ENCODE measurements at places on chromosomes 3 and 15.

GRCh38 chr15:39052323-39052705, 487.7 kb upstream of the RASGRP1 start:
- DNase-seq: no peak

DNA sequence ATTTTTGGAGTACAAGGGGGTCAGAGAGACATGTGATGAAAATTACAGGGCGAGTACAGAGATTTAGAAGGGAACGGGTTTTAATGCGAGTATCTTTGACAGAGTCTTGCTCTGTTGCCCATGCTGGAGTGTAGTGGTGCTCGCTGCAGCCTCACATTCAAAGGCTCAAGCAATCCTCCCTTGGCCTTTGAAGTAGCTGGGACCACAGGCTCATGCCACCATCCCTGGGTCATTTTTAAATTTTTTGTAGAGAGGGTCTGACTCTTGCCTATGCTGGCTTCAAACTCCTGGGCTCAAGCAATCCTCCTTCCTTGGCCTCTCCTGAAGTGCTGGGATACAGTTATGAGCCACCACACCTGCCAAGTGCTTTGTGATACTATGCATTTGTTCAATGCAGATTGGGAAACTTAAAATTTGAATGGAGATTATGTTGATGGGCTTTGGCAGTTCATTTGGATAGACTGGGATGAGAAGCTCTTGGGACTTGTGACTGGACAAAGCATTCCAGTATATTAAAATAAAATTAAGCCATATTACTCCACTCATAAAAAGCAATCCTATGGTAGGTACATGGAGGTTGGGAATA, 4.0 kb upstream of the LMLN start:
- no peak for DNase-seq

DNA sequence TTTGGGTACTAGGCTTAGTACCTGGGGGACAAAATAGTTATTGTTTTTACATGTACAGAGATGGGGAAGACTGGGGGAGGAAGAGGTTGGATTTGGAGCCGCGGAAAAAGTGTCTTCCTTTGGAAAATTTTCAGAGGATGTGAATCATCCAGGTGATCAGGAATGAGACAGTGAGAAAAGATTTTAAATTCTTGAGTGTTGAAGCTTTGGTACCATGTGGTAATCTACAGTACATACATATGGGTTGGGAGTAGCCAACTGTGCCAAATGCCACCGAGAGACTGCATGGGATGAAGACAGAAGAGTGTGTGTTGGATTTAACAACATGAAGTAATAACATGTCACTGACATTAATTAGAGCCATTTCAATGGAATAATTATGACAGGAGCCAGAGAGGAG, 1238.2 kb downstream of the ROBO1 start:
- DNase-seq: no peak

DNA sequence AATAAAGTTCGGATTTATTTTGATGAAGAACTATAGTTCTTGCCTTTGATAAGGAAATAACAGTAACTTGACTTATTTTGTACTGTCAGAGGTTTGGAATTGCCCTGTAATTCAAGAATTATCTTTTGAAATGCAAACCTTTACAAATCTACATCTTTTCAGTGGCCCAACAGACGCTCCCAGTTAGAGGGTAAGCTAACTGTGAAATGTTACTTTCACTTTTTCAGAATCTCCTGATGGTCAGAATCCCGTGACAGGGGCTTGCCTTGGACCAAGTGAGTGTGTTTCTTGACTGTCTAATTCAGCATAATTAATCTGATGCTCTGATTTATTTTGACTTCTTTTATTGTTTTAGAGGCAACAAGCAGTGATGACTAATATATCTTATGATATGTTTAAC, 262.5 kb downstream of the PLOD2 start:
- DNase-seq: no peak

- no peak for DNase-seq
These were observed 69.4 kb downstream of the OSBPL10 start for GRCh38 chr3:31911643-31912042.

GRCh38 chr15:58329781-58330671, 101.8 kb upstream of the LIPC start:
- no peak for DNase-seq

- DNase-seq: no peak
These were observed 98.6 kb downstream of the RPL39L start for GRCh38 chr3:187040516-187041361.

DNA sequence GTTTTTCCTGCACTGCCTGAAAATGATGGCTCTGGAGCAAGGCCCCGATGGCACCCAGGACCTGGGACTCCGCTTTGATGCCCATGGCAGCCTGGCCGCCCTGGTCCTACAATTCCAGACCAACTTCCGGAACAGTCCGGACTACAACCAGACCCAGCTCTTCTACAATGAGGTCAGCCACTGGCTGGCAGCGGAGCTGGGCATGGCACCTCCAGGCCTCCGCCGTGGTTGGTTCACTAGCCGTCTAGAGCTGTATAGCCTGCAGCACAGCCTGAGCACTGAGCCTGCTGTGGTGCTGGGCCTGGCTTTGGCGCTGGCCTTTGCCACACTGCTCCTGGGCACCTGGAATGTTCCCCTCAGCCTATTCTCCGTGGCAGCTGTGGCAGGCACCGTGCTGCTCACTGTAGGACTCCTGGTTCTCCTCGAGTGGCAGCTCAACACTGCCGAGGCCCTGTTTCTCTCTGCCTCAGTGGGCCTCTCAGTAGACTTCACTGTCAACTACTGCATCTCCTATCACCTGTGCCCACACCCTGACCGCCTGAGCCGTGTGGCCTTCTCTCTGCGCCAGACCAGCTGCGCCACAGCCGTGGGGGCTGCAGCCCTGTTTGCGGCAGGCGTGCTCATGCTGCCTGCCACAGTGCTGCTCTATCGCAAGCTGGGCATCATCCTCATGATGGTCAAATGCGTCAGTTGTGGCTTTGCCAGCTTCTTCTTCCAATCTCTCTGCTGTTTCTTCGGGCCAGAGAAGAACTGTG, 10.9 kb downstream of the DISP2 start:
- no peak for DNase-seq

- no peak for DNase-seq
These were observed 12.8 kb upstream of the TMOD3 start for GRCh38 chr15:51816611-51817010.

GRCh38 chr15:63331456-63331855, 50.2 kb downstream of the CA12 start:
- no peak for DNase-seq

- peak; percentile 48 for DNase-seq
These were observed 160.7 kb downstream of the SQOR start for GRCh38 chr15:45795440-45796069.

DNA sequence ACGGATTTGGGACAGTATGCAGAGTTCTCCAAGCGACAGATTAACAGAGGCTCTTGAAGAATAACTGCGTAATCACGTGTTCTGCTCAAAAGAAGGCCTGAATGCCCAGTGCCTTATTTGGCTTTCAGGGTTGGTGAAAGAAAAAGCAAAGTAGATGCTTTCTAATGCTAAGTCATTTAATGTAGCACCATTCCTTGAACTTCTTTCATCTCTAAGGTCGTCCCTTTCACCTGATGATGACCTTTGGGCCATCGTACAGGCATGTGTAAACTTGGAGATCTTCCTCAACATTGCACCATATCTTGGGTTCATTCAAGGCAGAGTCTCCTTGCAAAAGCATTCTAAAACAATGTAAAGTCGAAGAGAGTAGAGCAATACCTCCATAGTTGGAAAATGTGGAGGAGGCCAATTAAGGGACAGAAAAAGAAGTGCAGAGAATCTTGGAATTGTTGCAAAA, 48.9 kb downstream of the TMEM44 start:
- no peak for DNase-seq

- DNase-seq: no peak
These were observed 544.6 kb upstream of the LMCD1 start for GRCh38 chr3:7957024-7957423.

DNA sequence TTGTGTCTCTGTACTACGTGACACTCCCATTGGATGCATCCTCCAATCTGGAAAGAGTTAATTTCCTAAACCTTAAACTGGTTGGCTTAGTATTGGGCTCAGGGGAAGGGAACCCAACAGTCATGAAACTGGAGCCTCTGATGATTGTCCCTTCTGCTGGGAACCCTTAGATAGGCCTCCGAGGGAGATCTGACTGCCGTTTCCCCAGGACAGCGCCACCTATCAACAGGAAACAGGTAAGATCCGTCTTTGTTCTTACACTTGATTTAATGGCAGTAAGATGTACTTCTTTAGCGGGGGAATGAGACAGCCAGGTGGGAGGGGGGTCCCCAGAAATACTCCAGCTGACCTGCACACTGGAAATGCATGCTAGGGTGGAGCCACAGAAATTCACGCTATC, 1749.6 kb downstream of the SI start:
- DNase-seq: no peak

DNA sequence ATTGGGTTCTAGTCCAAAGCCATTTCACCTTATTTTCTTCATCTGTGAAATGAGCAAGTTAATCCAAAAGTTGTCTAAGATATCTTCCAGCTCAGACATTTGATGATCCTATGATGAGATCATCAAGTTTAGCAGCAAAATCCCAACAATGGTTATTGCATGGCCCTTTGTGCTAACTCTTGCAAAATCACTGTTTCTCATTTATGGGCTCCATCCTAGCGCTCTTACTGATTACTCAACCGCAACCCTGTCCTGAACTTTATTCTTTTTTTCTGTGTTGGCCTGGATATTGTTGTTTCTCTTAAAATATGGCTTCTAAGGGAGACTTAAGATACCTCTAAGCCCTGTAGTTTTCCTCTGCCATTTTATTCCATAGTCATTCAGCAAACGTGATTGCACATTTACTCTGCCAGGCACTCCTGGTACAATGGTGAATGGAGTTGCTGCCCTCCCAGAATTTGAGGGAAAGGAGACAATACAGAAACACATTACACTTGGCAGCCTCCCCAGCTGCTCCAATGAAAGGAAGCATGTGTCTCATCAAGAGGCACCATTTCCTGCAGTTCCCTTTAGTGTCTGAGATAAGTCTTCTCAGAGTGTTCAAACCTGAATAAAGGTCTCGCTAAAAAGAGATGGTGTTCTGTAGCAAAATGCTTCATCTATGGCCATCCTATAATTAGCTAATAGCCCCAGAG, 4.4 kb downstream of the GXYLT2 start:
- peak; percentile 39 for DNase-seq

DNA sequence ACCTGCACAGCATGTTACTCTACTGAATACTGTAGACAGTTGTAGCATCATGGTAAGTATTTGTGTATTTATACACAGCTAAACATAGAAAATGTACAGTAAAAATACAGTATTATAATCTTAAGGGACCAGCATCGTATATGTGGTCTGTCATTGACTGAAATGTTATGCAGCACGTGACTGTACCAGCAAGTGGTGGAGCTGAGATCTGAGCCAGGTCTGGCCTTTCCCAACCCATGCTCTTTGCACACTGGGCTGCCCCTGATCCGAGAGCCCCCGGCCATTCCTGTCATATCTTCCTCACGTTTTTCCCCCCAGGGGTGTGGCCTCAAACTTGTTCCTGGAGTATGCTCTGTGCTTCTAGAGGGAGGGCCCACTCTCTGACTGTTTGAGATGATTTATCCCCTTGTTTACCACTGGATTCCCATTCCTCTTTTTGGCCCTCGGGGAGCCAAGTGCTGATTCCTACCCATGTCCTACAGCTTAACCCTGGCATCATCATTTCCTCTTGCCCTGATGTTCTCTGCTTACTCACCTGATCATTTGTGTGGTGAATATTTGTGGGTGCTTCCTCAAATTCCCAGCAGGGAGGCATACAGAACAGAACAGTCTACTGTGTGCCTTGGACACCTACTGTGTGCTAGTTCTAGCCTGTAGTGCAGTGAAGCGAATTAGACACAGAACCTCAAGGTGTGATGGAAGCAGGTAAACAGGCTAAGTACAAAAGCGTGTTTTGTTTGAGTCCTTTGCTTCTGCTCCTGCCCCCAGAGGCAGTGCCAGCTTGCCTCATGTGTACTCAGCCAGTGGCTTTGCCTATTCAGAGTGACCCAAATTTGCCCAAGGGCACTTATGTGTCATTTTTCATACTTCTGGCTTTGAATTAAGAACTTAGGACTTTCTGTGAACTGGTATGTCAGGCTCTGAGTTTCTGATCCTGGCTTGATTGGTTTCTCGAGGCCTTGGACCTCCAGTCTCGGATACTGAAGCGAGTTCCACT, 21.0 kb downstream of the CSRNP1 start:
- no peak for DNase-seq

DNA sequence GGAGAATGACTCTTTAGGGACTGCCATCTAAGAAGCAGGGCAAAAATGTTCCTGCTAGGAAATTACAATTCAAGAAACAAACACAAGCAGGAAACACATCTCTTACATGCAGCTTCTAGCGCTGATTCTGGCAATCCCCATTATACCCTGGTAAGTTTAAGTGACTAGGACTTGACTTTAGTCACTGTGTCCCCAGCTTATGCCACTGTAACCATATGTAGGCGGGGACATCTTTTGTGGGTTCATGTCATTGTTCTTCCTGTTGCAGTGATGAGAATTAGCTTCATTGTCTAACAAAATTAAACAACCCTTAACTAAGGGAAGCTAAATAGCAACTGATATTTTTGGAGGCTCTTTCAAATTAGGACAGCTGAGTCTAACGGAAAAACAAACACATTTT, 17.9 kb upstream of the FAM81A start:
- no peak for DNase-seq

GRCh38 chr3:181362378-181362777, 349.3 kb upstream of the SOX2 start:
- DNase-seq: no peak

GRCh38 chr3:161713731-161714130, 217.1 kb downstream of the OTOL1 start:
- no peak for DNase-seq

All from KBM-7 (cell line).